ENCODE measurements at places on chromosomes 12 and 14.

GRCh38 chr12:116099652-116100432 is 177.7 kb downstream of the MED13L start:
- no peak for DNase-seq

DNA sequence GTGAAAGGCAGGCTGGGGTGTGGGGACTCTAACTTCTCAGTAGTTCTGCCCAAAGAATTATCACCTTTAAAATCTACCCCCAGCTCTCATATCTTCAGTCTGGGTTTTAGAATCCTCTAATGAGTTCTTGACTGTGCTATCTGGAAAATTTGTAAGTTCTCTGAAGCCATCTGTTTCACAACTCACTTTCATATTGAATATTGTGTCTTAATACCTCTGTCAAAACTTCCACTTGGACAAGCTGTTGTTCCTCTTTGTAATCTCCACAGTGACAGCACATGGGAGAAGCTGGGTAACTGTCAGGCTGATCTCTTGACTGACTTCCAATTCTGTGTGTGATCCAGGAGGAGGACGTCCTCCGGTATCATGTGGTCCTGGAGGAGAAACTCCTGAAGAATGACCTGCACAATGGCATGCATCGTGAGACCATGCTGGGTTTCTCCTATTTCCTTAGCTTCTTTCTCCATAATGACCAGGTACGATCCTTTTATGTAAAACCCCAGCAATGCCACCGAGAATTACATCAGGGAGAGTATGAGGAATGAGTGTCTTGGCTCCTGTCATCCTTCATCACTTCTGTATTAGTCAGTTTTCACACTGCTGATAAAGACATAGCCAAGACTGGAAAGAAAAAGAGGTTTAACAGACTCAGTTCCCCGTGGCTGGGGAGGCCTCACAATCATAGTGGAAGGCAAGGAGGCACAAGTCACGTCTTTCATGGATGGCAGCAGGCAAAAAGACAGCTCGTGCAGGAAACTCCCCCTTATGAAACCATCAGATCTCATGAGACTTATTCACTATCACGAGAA is 111.9 kb downstream of the STAB2 start:
- no peak for DNase-seq

DNA sequence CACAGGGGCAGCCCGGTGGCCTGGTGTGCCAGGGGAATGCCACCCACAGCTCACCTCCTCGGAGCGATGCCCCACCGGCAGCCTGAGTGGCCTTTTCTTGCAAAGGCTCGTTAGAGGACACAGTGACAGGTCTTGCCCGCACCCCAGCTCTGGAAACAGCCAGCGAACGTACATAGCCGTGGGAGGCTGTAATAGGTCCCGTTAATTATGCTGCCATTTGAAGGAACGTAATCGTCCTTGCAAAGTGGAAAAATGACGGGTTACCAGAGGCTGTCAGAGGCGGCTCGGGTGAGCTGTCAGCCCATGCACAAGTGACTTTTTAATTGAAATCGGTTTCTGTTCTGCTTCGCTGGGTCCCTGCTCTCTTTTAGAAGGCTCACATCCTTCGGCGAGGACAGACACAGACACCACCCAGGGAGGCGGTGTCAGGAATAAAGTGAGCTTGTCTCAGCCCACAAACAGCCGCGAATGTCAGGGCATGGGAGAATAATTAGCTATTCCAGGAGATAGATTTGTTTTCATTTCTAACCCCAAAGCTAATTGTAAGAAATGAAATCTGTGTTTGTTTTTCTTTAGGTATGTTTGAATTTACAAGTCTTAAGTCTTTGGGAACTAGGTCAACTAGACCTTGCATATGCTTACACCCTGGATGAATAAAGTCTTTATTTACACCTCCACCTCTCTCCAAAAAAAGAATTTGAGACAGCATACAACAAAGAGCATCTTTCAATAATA is 77.2 kb upstream of the RFLNA start:
- no peak for DNase-seq

GRCh38 chr14:53249059-53249458 is 95.9 kb upstream of the DDHD1 start:
- DNase-seq = no peak

DNA sequence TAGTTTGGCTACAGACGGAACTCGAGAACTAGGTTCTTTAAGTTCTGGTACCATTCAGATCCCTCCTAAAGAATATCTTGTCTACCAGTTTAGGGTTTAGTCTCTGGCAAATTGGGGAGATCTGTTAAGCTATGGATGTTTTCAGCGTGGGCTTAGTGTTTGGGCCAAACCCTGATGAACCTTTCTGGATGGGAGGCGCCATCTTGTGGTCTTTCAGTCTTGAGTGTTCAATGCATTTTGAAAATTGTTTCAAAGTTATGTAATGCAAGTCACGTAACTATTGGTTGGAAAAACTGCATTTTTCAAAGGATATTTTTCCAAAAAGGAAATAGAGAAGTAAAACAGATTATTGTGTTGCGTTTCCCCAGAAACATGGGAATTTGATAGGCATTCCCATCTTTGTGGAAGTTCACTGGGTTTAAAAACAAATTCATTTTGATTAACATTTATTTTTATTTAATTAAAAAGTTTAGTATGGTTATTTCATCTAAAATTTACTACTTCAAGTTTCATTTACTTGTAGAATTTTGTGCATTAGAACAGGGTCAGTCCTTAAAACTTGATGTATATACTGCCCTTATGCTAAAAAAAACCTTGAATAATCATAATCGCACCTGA is 169.0 kb downstream of the PRIMA1 start:
- DNase-seq = no peak

GRCh38 chr12:16076970-16077522 is 165.9 kb downstream of the DERA start:
- DNase-seq = no peak

DNA sequence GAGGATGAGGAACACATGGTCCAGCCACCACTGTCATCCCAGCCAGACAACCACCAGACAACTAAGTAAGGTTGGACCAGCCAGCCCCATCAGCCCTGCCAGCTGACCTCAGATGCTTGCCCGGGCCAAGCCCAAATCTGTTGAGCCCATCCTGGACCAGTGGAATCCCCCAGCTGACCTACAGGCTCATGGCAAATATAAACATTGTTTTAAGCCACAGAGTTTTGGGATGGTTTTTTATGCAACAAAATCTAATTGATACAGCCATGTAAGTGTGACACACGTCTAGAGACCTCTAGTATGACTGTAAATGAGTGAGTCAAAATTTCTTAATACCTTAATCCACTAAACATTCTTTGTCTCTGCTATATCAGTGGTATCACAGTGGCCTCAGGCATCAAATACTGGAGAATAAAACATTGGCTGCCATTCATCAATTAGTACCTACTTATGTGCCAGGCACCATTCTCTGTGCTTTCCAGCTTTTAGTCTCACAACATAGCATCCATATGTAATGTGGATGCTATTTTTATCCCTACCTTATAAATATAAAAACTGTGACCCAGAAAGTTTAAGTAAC is 24.2 kb upstream of the NT5DC3 start:
- no peak for DNase-seq

- no peak for DNase-seq
These were observed 32.2 kb upstream of the UNC79 start for GRCh38 chr14:93398491-93398890.

DNA sequence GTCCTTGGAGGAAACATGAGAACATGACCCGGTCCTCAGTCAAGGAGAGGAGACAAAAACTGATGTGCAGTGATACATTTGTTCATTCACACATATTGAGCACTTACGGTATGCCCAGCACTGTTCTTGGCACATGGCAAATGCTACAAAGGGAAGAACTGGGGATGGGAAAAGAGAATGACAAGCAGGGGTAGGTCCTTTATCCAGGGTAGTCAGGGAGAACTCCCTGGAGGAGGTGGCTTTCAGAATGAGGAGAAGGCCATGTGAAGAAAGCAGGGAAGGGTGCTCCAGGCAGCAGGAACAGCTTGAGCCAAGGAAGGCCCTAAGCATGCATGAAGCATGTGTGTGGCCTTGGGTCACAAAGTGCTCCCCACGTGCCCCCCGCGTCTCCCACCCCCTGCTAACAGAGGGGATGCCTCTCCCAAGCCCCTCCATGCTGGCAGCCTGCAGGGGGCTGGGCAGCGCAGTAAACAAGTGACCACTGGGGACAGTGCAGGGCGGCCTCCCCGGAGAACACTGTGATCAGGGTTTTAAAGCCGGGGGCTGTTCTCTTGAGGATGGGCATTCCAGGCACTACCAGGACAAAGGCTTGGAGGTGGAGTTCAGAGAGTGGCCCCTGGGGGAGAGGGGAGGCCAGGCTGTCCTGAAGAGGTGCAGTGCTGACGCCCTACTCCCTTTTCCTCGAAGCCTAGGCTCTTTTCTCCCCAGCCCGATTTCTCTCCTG is 71.0 kb downstream of the PHETA1 start:
- no peak for DNase-seq

- no peak for DNase-seq
These were observed 182.0 kb upstream of the NAV3 start for GRCh38 chr12:77648716-77649115.

DNA sequence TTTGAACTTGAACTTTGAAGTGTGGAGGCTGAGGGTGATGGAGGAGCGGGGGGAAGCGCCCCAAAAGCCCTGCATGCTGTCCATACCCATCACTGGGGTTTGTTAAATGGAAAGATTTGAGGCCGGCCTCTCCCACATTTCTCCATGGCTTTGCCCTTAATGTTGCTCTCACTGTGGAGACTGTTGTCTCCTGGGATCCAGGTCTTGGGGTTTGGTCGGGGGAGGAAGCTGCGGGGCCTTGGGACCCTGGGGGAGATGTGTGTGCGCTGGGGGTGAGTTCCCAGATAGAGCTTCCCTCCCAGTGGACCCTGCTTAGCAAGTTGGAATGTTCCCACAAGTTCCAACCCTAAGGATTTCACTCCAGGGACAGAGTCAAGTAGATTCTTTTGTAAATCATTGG is 28.0 kb upstream of the LRTM2 start:
- DNase-seq = no peak

GRCh38 chr12:100159391-100160104 is 16.9 kb upstream of the BLTP3B start:
- DNase-seq = no peak

DNA sequence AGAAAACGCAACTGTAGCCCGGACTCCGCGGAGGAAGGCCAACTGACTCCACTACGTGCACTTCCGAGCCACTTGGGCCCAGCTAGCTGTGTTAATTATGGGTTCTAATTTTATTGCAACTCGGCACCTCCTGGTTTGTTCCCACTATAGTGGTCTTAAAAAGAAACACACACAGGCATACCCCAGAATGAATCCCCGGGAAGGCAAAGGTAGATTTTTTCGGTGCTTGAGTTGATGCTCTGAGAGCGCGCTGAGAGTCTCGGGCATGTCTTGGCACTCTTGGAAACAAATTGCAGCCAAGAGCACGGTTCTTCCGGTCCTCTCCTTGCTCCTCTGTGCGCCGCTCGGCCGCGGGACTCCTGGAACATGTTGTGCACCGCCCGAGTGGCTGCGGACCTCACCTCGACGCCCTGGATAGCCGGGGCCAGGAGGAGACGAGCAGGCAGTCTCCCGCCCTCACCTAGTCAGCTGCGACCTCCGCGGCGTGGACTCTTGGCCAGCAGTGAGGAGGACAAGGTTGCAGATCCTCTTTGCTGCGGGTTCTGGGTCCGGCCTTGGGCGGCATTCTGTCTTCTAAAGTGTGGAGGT is 6.8 kb upstream of the PAX9 start:
- no peak for DNase-seq

- no peak for DNase-seq
These were observed 2.0 kb upstream of the PCNX1 start for GRCh38 chr14:70905301-70905700.

- no peak for DNase-seq
These were observed 326.3 kb downstream of the BMP4 start for GRCh38 chr14:53630336-53630735.

- no peak for DNase-seq
These were observed 66.9 kb downstream of the DNAH10 start for GRCh38 chr12:123828854-123829547.

DNA sequence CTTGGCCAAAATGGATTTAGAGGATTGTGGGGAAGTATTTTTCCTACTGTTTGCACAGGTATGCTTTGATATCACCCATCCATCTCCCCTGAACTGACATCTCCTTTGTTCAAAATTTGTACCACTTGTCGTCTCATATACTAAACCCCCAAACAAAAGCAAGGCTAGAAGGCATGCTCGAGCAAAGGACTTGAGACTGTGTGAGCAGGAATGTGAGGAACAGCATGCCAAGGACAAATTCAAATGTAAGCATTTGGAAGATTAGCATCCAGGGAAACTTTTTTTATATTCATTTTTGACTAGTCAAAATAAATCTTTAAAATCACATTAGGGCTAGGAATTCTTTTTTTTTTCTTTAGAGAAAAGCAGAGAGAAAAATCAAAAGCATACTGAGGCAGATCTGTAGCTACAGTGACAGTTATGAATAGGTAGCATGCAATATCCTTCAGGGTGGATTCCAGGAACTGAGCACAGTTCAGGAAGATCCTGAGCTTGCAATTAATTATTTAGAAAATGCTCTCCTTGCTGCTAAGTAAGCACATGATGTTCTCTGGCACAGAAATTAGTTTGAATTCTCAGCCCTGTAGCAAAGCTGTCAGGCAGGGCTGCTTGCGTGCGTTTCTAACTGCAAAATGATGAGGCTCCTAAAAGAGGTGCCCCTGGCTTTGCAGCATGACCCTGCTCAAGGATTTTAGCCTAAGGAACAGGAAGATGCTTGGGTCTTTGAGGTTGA is 327.7 kb downstream of the LRIG3 start:
- DNase-seq = no peak

- DNase-seq = no peak
These were observed 75.5 kb downstream of the BORCS5 start for GRCh38 chr12:12432364-12432763.

DNA sequence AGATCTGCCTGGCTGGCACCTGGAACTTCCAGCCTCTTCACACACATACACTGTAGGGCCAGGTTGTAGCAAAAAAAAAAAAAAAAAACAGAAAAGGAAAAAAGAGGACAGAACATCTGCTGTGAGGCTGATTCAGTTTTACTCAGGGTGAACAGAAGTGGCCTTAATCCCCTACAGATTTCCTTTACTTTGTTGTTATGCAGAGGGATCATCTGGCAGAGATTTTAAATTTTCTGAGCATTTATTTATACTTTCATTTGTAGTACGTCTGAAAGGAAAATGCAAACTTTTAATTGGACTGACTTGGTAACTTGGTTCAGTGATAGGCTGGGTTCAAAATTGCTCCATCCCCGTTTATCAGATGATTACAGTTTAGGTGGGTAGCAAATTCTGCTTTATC is 50.8 kb upstream of the PRICKLE1 start:
- DNase-seq = no peak

DNA sequence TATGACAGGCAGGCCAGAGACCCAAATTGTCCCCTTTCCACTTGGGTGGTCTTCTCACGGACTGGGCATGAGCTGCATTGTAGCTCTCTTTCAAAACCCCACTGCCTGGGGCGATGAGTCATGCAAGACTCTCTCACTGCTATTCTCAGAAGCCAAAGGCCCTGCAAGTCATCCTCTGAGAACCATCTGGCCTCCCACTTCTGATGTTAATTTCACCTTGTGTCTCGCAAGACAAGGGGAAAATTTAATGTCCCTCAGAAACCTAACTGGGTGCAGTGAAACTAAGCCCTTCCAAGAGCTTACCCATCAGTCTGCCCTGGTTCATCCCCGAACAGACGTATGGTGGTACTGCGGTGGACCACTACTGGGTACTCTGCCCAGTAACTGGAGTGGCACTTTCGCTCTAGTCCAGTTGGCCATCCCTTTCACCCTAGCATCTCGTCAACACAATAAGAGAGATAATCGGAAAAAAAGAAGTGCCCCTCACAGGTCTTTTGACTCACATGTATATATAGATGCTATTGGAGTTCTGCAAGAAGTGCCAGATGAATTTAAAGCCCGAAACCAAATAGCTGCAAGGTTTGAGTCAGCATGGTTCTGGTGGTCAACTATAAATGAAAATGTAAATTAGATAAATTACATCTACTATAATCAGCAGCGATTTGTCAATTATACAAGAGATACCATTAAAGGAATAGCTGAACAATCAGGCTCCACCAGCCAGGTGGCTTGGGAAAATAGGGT is 31.3 kb upstream of the LALBA start:
- no peak for DNase-seq

All from aorta (tissue), 5 donors.